Fibroblast of lung (primary cell): ENCODE measurements at places on chromosomes 13 and 19.

- DNase-seq, result no peak
These were observed 120.8 kb upstream of the PCDH20 start for GRCh38 chr13:61536433-61536832.

DNA sequence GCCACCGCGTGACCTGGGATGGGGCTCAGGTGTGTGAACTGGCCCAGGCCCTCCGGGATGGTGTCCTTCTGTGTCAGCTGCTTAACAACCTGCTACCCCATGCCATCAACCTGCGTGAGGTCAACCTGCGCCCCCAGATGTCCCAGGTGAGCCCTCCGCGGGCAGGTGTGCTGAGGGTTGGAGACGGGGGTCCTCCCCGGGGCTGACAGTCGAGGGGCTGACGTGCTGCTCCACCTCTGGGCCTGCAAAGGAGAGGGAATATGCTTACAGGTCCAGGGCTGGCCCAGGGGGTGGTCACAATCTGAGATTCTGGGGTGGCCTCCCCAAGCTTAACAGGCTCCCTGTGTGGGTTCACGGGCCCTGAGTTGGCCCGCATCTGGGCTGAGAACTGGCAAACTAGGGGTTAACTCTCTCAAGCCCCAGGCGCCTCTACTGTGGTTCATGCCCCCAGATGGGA is 386 bp downstream of the VAV1 start:
- DNase-seq, result no peak

- peak; percentile 83 for DNase-seq
These were observed 72.2 kb downstream of the DHRS12 start for GRCh38 chr13:51731759-51732158.

- no peak for DNase-seq
These were observed 15.1 kb downstream of the ZNF302 start for GRCh38 chr19:34692549-34692948.

- DNase-seq, result no peak
These were observed 12.5 kb downstream of the ARID3A start for GRCh38 chr19:938233-938923.

GRCh38 chr13:74767050-74767449 is 632.8 kb upstream of the KLF12 start:
- DNase-seq, result peak; percentile 57
